HCT116 (cell line): ENCODE measurements at places on chromosomes 12 and 14. TPM values are rescaled to one million over a fixed set of nuclear protein-coding genes. Genes with fewer than 3 reads are reported as not detected.

DNA sequence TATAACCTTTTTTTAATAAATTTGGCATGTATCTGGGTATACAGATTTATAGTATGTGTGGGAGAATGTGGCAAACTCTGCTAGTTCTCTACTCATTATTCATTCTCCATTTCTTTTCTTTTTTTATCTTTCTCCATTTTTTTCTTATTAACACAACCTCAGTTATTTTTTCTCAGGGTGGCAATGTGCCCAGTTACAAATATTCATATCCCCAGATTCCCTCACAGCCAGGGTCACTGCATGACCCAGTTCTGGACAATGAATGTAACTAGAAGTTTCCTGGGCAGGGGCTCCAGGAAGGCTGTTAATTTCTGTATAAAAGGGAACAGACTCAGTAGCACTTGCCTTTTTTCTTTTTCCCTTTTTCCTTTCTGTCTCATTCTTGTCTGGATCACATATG, 95.6 kb downstream of the VCPKMT start:
- DNase-seq = no peak

- DNase-seq = no peak
Observed at GRCh38 chr14:65302571-65303189, 109.8 kb upstream of the FUT8 start.

- DNase-seq = no peak
Observed at GRCh38 chr12:40146800-40147797, 41.2 kb upstream of the SLC2A13 start.

DNA sequence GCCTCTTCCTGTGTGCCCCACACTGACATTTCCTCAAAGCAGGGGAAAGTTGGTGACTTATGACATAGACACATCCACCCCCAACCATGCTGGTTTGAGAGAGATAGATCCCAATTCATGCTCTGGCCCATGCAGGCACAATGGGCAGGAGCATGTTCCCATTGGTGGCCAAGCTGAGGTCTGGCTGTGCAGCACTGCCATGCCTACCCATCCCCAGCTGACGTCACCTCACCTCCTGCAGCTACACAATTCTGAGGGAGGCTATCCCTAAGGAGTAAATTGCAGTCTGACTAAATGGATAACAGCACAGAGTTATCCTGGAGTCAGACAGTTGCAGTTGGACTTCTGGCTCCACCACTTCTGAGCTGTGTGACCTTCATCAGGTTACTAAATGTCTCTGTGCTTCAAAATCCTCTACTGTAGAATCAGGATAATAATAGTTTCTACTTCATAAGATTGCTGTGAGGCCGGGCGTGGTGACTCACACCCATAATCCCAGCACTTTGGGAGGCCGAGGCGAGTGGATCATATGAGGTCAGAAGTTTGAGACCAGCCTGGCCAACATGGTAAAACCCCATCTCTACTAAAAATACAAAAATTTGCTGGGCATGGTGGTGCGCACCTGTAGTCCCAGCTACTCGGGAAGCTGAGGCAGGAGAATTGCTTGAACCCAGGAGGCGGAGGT, 323.9 kb downstream of the BCL11B start:
- DNase-seq = no peak

GRCh38 chr12:54680374-54680773, 32.2 kb upstream of the DCD start:
- DNase-seq = peak; percentile 56

SLC25A3 gene
- total RNA-seq = 927 TPM

- no peak for DNase-seq
Observed at GRCh38 chr12:92431146-92431545, 271.6 kb upstream of the PLEKHG7 start.
